ENCODE measurements at places on chromosomes 13 and 19.

DNA sequence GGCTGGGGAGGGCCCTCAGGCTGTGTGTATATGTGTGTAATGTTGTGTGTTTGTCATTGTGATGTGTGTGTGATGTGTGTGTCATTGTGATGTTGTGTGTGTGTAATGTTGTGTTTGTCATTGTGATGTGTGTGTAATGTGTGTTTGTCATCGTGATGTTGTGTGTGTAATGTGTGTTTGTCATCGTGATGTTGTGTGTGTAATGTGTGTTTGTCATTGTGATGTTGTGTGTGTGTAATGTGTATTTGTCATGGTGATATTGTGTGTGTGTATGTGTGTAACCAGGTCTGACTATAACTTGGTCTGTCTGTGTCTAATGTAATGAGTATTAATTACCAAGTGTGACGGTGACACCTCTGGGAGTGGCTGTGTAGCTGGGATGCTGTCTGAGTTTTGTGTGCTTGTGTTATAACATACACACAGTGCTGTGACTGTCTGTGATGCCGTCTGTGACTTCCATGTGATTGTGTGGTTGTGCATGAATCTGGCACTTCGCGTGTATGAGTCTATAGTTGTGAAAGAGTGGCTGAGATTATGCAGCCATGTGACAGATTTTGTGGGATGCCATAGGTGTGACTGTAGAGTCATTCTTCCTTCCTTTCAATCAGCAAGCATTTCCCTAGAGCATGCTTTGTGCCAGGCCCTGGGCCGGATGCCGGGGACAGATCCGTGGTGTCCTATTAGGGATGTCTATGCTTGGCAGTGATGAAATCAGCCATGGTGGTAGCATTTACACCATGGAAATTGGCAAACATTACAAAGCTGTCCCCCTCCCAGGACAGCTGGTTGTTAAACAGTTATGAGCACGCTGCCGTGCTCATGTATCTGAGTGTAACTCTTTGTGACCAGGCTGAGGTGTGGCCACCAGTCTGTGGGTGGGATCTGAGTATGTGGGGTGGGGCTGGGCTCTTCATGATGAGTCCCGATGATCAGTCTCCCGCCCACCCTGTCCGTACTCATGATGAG, 6.4 kb downstream of the TNFSF14 start:
- no peak for DNase-seq

DNA sequence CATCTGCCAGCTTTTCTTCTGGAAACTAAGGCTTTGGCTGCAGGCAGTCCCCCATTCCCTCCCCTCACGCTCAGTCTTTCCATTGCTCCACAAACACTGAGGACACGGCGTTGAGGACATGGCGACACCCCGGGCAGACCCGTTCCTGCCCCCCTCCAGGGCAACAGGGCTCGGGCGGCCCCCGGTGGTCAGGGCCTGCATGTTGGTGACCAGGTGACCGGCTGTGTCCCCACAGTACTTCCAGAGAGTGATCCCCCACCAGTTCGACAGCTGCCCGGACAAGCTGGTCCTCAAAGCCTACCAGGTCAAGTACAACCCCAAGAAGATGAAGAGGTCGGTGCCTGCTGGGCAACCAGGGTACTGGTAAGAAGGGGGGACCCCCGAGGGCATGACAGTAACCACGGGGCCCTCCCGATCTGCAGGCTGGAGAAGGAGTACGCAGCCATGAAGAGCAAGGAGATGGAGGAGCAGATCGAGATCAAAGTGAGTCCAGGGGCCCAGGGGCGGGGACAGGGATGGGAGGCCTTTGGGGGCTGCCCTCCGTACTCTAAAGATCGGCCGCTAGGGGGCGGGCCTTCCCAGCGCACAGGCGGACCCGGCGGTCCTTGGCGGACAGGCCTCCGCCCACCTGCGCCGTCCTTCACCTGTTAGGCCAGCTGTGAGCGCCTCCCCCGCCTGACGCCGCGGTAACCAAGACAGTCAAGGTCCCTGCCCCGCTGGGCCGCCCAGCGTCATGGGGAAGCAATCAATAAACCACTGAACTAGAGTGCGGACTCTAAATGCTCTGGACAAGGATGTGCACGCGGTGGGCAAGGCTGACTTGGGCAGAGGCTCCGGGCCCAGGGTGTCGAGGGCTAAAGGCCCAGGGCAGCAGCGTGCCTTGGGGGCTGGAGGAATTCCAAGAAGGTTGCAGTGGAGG, 21.1 kb downstream of the PRR36 start:
- no peak for DNase-seq

DNA sequence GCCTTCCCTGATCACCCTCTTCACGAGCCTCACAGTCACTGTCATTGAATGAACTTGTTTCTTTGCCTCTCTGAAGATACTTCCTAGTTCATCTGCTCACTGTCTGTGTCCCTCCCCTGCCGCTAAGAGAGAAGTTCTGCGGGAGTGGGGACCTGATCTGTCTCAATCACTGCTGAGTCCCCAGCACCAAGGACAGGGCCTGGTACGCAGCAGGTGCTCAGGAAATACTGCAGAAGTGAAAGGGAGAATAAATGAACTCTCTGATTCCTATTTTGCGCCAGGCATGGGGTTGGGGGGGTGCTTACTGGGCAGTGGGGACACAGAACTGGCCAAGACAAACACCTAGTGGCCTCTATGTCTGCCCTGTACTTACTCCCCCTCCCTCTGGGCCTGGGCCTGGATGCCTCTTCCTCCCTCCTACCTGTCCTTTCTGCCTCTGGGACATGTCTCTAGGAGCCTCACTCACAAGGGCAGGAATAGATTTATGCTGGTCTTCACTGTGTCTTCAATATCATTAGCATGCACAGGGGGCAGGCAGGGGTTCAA, 17.5 kb downstream of the FCGBP start:
- DNase-seq = peak; percentile 70

- no peak for DNase-seq
These were observed 1108.4 kb upstream of the PCDH20 start for GRCh38 chr13:62524061-62524460.

- DNase-seq = no peak
These were observed 37.4 kb downstream of the SCGB2B2 start for GRCh38 chr19:34639491-34640085.

GRCh38 chr19:33673996-33674625, 52.4 kb downstream of the CHST8 start:
- peak; percentile 44 for DNase-seq

GRCh38 chr13:45474584-45475454, 10.1 kb downstream of the COG3 start:
- no peak for DNase-seq
